ENCODE measurements at places on chromosomes 5 and 9.
A peak's percentile ranks its signal among the peaks of the same experiment; 100 is the strongest.

DNA sequence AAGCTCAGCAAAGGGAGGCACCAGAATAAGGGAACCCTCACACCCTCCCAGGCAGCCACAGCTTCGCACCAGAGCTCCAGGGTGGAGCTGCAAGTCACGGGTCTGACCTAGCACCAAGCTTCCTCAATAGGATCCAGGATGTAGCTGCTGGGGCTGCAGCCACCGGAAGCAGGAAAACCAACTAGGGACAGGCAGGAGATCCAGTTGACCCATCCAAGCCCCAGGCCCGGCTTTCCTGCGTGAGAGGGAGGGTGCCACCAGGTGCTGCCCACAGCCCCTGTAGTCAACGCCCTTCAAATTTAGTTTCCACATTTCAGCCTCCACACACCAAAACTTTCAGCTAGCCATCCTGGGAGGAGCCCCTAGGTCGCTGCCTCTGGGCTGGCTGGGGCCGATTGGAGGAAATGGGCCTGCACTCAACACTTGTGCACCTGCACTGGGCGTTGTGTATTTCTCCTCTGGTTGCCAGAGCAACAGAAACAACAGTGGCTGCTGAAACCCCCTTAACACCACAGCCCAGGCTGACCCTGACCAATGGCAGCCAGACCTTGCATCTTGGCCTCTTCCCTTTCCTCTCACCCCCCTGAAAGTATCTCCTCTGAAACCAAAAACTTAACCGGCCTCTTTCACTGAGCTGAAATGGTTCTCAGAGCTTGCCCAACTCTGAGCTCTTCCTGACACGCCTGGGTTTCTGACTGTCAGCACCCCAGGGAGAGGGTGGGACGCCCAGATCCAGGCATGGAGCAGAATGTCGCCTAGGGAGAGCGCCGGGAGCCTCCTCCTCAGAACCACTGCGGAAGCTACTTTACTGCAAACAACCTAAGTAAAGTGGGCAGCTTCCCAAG, 226.5 kb upstream of the MAP3K1 start:
- no peaks in the 10 kb centered on the region for H3K36me3 ChIP-seq
- DNase-seq: peak; percentile 82
- H3K4me3 ChIP-seq: peak overlapping the region; percentile 59
- H3K27ac ChIP-seq: peak overlapping the region; percentile 94
- no peaks in the 10 kb centered on the region for H3K27me3 ChIP-seq

DNA sequence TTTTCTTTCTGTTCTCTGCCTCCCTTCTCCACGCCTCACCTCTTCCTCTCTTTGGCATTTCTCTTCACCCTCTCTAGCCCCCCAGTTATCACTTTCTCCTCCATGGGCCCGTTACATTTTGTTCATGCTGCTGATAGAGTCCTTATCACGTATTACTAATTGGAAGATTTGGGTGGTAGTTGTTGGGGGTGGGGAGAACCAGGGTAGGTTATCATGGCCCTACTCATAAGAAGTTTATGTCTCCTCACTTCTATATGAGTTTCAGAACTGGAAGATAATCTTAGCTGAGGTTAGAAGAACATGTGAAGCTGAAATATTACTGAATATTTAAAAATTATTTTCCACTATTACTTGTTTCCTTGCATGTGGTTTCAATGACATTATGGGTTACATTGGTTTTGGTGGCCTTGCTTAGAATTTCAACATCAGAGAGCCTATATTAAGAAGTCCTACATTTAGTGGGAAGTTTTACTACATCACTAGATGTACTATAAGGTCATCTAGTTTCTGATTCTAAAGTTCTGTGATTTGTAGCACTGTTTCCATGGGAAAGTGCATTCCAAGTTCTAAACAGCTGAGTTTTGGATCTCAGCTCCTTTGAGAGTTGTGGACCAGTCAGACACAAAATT, 36.8 kb downstream of the PIP5K1B start:
- H3K4me3 ChIP-seq: peak overlapping the region; percentile 5
- peaks cover 64% of the 10 kb centered on the region for H3K36me3 ChIP-seq
- no peak for DNase-seq
- H3K27ac ChIP-seq: peak overlapping the region; percentile 0
- no peaks in the 10 kb centered on the region for H3K27me3 ChIP-seq

GRCh38 chr5:102760815-102761214, 5.7 kb downstream of the PAM start:
- H3K4me1 ChIP-seq: peaks cover 31% of the 10 kb centered on the region
- H3K4me3 ChIP-seq: no peak overlapping the region
- no peaks in the 10 kb centered on the region for H3K27me3 ChIP-seq
- H3K36me3 ChIP-seq: no peaks in the 10 kb centered on the region
- DNase-seq: no peak

DNA sequence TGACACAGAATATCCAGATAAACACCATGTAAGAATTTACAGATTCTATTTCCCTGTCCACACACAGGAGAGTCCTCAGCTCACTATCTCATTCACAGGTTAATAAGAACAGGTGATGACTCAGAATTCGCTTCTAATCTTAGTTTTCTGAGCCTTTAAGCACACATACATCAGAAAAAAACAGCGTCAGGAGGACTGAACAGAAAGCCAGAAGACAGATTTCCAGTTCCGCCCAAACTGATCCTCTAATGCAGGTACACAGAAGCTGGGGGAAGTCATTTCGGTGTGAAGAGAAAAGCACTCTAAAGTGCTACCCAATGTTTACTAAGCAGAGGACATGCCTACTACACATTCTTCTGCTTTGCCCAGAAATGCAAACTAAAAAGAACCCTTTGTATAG, 1.6 kb downstream of the CEMIP2 start:
- H3K4me1 ChIP-seq: peaks cover 36% of the 10 kb centered on the region
- no peaks in the 10 kb centered on the region for H3K36me3 ChIP-seq
- H3K4me3 ChIP-seq: peak overlapping the region; percentile 95
- no peaks in the 10 kb centered on the region for H3K27me3 ChIP-seq

DNA sequence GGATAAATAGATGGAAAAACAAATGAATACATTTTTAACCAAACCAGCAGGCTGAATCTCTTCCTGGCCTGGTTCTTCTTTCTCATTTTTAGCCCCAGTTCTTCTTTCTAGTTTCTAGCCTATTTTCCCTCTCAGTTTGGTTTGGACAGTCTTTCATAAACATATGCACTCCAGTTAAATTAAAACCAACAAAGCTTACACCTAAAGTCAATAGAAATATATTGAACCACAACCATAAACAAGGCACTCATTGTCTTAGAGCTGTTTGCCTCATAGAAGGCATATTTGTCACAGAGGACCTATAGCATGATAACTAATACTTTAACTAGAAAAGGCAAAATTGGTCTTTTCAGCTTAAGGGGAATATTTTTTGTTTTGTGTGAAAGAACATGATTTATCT, 638.3 kb downstream of the NR2F1-AS1 start:
- H3K36me3 ChIP-seq: no peaks in the 10 kb centered on the region
- no peak overlapping the region for H3K27ac ChIP-seq
- H3K4me1 ChIP-seq: no peaks in the 10 kb centered on the region
- no peak overlapping the region for H3K4me3 ChIP-seq

DNA sequence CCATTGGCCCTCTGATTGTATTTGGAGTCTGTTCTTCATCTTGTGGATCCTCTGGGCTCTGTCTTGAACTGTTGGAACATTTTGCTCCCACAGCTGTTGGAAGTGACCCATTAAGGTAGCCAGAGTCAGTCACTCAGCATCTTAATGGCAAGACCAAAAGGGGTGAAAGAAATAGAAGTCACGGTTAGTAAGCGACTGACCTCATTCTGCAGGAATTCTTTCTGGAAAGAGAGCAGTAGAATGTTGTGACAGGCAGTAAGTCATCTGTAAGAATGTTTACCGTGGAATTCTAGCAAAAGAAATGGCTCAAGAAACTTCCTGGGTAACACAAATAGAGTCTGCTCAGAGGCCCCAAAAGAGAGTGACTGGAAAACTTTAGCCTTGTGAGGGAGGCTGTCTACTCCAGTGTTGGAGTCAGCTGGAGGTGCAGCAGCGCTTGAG, 28.6 kb upstream of the TNC start:
- no peaks in the 10 kb centered on the region for H3K4me1 ChIP-seq
- no peak overlapping the region for H3K27ac ChIP-seq
- H3K4me3 ChIP-seq: no peak overlapping the region
- H3K27me3 ChIP-seq: peaks cover 10% of the 10 kb centered on the region

DNA sequence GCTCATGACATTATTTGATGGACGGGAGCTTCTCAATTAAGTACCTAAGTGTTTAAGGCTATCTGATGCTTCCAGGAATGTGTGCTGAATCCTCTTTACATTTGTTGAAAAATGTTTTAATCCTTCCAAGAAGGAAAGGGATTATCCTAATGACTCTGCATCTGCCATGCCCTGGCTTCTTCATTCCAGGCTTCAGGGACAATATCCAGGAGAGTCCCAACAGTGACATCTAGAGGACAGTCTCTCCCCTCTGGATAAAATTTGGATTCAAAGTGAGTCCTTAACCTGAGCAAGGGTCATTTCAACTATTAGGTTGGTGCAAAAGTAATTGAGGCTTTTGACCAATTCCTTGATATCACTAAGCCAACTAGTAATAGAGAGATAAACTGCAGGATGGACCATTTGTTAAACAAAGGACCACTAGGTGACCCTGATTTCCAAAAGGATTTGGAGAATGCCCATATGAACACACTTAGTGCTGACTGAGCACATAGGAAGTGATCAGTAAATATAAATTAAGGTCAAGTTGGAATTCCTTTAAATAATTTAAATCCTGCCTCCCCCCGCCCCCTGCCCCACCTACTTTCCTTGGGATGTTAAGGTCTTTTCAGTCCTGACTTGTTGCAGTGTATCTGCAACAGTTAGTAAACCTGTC, 19.1 kb downstream of the TNFSF8 start:
- no peaks in the 10 kb centered on the region for H3K36me3 ChIP-seq
- no peak overlapping the region for H3K4me3 ChIP-seq
- H3K27ac ChIP-seq: no peak overlapping the region
- no peaks in the 10 kb centered on the region for H3K27me3 ChIP-seq
- no peak for DNase-seq
- peaks cover 42% of the 10 kb centered on the region for H3K4me1 ChIP-seq

GRCh38 chr9:131597246-131597645, 51.9 kb downstream of the PRRT1B start:
- DNase-seq: no peak
- peak overlapping the region; percentile 71 for H3K27ac ChIP-seq
- peaks cover 12% of the 10 kb centered on the region for H3K4me1 ChIP-seq
- H3K4me3 ChIP-seq: peak overlapping the region; percentile 17
- peaks cover 39% of the 10 kb centered on the region for H3K36me3 ChIP-seq
- H3K27me3 ChIP-seq: no peaks in the 10 kb centered on the region

GRCh38 chr5:19660679-19661078, 327.3 kb downstream of the CDH18 start:
- H3K27me3 ChIP-seq: no peaks in the 10 kb centered on the region
- H3K27ac ChIP-seq: no peak overlapping the region
- no peak for DNase-seq
- no peaks in the 10 kb centered on the region for H3K4me1 ChIP-seq

- DNase-seq: no peak
- H3K4me3 ChIP-seq: no peak overlapping the region
- no peak overlapping the region for H3K27ac ChIP-seq
- H3K27me3 ChIP-seq: no peaks in the 10 kb centered on the region
- peaks cover 6% of the 10 kb centered on the region for H3K4me1 ChIP-seq
- H3K36me3 ChIP-seq: peaks cover 61% of the 10 kb centered on the region
These were observed 120.9 kb downstream of the PIP5K1B start for GRCh38 chr9:68825762-68826472.

GRCh38 chr5:96321345-96321744, 111.7 kb downstream of the PCSK1 start:
- no peak overlapping the region for H3K27ac ChIP-seq
- DNase-seq: no peak
- no peak overlapping the region for H3K4me3 ChIP-seq
- H3K4me1 ChIP-seq: no peaks in the 10 kb centered on the region

GRCh38 chr9:4080921-4081895, 218.7 kb downstream of the GLIS3 start:
- H3K4me1 ChIP-seq: no peaks in the 10 kb centered on the region
- no peak overlapping the region for H3K4me3 ChIP-seq
- DNase-seq: no peak
- H3K36me3 ChIP-seq: no peaks in the 10 kb centered on the region
- no peak overlapping the region for H3K27ac ChIP-seq

DNA sequence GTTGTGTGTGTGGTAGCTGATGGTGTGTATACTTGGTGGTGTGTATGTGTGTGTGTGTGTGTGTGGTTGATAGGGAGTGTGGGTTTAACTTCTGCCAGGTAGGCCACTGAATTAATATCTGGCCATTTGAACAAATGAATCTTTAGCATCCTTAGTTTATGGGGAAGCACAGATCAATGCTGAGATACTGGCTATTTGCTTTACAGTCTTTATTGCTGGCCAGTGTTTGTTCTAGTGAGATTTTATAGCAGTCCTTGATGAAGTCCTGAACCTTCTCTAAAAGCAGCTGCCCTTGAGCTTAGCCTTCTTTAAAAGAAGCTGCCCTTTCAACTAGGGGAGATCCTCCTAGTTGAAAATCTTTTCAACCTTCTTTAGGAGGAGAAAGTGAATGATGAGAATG, 69.3 kb downstream of the MACIR start:
- H3K4me1 ChIP-seq: no peaks in the 10 kb centered on the region
- H3K27me3 ChIP-seq: no peaks in the 10 kb centered on the region
- no peak overlapping the region for H3K27ac ChIP-seq
- H3K36me3 ChIP-seq: no peaks in the 10 kb centered on the region

DNA sequence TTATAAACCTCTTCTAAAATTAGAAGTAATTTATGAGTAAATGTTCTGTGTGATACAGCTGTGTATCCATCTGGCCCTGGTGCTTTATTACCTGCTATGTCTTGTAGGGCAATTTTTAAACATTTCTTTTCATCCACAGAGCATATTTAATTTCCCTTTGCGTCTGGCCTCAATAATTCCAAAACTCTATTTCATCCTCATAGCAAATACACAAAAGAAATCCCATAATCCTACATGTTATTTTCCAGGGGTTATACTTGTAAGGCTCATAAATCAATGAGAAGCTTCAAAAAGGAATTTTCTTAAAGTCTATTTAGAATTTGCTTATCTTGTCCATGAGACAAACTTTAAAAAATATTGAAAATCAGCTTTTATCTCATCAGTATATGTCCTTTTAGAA, 167.0 kb downstream of the TTC39B start:
- H3K4me3 ChIP-seq: no peak overlapping the region
- peaks cover 3% of the 10 kb centered on the region for H3K4me1 ChIP-seq
- no peaks in the 10 kb centered on the region for H3K36me3 ChIP-seq
- DNase-seq: no peak
- H3K27ac ChIP-seq: no peak overlapping the region

DNA sequence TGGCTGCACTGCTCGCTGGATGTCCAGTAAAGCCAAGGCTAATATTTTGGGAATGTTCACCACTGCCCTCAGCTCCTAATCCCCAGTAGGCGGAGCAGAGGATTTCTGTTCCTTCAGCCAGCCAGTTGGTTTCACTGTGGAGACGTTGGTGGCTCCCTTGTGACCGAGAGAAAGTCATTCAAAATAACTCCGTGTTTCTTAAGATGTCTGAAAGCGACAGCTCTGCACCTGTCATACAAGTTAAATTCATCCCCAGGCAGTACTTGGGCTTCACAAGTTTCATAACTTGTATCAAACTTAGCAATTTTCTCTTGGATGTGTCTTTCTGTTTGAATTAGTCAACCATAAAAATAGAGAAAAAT, 382 bp upstream of the CDKN2B start:
- peaks cover 13% of the 10 kb centered on the region for H3K36me3 ChIP-seq
- DNase-seq: no peak
- peaks cover 20% of the 10 kb centered on the region for H3K4me1 ChIP-seq
- peak overlapping the region; percentile 92 for H3K4me3 ChIP-seq

Measured in stimulated activated naive B cell treated with anti-CD40 and anti-IgM and Interleukin-4, amounts not matched to agents 10 μg/mL and 1 μg/mL and 100 μg/mL, for 72 hours (primary cell).